ENCODE measurements at places on chromosomes 4 and X. TPM values are rescaled to one million over a fixed set of nuclear protein-coding genes. Genes with fewer than 3 reads are reported as not detected.

GRCh38 chr4:86461849-86462248, 102.0 kb upstream of the MAPK10 start:
- no peak for DNase-seq

DNA sequence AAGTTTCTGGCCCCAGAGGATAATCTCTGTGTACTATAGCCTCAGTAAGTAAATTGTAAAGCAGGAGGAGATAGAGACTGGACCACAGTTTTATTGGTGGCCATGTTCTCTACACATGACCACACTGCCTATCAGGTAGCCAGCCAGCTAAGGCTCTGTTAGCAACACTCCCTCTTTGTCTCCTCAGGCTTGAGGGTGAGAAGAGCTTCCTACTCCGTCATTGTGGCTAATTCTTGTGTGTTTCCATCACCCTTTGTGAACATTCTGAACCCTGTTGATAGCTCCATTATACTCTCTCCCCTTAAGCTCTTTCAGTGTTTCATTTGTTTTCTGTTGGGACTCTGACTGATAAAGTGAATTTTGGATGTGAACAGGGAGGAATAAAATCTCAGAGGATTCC, 233.4 kb downstream of the CFAP299 start:
- DNase-seq = no peak

TREX2 gene
- total RNA-seq = 3.6 TPM

MTHFD2L gene
- 5.3 TPM for total RNA-seq

IL1RAPL1 gene
- total RNA-seq = not detected

All from activated CD8-positive, alpha-beta T cell treated with anti-CD3 and anti-CD28 coated beads, Interleukin-2, amount 10 ng/mL, durations not matched to agents 7 days and 5 days (primary cell).